HCT116 (cell line): ENCODE measurements at places on chromosomes 6 and 20.

GRCh38 chr20:21632735-21633053 lies 72.8 kb upstream of the PAX1 start:
- DNase-seq, result no peak

GRCh38 chr6:169252505-169253189 lies 999 bp downstream of the THBS2 start:
- DNase-seq, result no peak

DNA sequence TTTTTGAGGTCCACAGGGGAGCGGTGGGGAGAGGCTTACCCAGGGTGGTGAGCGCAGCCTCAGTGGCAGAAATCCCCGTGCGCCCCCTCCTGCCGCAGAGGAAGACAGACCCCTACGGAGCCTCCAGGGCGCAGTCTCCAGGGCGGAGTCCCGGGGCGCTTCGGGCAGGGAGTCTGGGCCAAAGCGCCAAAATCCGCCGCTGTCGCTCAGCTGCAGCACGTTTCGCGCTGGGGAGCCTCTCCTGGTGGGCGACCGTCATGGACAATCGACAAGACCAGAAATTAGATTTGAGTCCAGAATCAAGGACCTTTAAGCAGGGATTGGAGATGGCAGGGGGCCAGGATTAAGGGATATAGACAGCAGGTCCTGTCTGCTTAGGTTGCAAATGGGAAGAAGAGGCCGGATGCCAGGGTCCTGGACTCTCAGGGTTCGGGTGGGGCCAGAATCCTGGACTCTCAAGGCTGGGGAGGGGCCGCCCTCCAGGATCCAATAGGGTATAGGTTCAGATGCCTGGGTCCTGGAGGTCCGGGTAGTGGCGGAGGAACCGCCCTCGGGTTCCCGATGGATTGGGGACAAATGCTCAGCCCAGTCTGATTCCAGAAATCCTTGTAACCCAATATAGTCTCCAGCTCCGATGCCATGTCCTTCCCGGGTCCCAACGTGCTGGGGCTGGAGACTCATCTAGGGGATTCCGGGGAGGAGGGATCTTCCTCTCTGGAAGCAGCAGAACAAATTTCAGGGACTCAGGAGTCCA lies 7.9 kb upstream of the HLA-E start:
- DNase-seq, result no peak

DNA sequence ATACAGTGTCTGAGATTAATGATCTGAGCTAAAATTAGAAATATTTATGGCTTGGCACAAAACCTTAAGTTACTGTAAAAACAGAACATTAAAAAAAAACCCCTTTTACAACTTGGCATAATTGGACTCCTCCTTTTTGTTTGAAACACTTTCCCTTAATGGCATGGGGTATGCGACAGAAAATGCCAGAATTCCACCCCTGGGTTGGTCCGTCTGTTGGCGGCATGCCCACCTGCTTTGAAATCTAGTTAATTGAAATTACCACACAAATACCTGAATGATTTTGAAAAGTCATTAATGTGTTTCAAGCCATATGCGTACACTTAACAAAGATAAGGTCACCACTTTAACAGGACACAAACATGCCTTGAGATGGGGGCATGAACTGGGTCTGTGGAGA lies 175.1 kb upstream of the FOXQ1 start:
- DNase-seq, result no peak

DNA sequence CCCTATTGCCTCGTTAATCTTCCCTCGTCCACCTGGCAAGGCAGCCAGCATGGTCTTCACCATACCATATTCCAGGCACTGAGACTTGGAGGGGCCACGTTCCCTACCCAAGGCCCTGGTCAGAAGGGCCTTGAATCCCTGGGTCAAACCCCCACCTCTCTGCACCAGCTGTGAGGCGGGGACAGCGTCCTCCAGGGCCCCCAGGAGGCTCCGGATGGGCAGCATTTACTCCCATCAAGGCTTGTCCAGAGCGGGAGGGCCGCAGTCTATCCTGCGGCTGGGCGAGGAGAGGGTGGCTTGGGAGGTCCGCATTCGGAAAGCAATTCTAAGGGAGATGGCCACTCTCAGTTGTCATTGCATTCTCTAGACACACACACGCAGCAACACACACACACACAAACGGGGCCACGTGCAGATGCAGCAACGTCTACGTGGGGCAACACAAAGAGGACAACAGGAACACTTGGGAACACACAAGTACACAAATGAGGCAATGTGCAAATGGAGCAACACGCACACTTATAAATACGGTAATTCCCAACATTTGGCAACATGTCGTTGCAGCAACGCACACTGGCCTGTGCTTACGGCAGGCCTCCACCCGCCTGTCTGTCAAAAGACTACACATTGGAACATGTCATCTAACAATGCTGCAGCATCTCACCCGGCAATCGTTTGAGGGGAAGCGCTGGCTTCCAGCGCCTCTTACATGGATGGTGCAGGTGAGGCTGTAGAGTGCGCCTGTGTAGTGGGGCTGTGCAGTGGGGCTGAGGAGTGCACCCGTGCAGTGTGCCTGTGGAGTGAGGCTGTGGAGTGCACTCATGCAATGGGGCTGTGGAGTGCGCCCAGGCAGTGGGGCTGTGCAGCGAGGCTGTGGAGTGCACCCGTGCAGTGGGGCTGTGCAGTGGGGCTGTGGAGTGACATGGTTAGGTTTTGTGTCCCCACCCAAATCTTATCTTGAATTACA lies 12.9 kb upstream of the NTSR1 start:
- DNase-seq, result no peak

- DNase-seq, result no peak
These were observed 776.0 kb downstream of the TBC1D32 start for GRCh38 chr6:120558294-120558693.

DNA sequence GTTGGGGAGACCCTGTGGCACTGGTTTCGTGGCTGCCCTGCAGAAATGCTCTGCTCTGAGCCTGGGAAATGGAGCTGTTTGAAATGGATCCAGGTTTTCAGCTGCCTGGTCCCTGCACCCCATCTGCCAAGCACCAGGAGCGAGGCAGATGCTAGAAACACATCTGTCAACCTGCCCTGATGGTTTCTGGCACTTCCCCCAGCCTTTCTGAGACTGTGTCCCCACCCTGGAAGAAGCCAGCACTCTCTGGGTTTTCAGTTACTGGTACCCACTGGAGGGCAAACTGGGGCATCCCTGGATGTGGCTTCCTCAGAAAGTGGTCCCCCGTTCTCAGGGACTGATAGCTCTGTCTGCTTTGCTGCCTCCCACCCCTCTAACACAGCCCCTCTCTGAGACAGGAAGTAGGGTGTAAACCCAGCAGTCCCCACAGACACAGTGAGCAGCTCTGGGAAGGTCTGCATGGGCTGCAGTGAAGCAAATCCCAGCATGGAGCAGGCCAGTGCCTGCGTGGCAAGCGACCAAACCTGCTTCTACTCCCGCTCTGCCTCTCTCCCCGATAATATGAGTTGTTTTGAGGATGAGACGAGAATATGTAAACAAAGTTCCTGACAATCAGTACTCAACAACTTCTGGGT lies 54.2 kb upstream of the MAFB start:
- DNase-seq, result no peak

- DNase-seq, result no peak
These were observed 29.3 kb upstream of the SLC23A2 start for GRCh38 chr20:5030348-5031205.

GRCh38 chr6:72382602-72383529 lies 239.0 kb upstream of the KCNQ5 start:
- DNase-seq, result no peak

DNA sequence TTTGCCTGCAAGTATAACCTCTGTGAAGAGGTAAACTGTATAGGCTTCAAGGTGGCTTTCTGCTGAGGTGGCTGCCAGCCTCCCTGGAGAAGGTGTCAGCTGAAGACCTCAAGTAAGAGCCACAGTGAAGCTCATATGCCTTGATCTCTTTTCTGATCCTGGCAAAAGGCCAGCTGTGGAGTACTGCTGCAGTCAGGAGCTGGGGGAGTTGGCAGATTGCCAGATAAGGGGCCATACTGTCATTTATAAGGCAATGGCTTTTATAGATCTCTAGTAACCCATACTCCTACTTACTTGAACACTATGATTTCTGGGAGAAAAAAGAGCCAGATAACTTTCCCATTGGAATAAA lies 8.8 kb upstream of the CEP85L start:
- DNase-seq, result no peak

DNA sequence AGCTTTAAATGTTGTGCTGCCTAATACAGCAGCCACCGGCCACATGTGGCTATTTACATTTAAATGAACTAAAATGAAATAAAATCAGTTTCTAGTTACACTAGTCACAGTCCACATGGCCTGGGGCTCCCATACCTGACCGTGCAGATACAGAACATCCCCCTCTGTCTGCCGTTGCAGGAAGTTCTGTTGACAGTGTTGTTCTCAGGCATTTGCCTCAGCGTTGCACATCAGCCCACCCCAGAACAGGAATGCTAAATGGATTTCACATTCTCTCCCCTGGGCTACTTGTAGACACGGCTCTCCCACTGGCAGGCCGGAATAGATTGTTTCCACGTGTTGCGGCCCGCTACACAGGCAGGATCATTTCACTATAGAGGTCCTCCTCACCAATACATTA lies 26.3 kb downstream of the JAG1 start:
- DNase-seq, result no peak

- DNase-seq, result no peak
These were observed 4.4 kb downstream of the FOXA2 start for GRCh38 chr20:22579711-22580697.

DNA sequence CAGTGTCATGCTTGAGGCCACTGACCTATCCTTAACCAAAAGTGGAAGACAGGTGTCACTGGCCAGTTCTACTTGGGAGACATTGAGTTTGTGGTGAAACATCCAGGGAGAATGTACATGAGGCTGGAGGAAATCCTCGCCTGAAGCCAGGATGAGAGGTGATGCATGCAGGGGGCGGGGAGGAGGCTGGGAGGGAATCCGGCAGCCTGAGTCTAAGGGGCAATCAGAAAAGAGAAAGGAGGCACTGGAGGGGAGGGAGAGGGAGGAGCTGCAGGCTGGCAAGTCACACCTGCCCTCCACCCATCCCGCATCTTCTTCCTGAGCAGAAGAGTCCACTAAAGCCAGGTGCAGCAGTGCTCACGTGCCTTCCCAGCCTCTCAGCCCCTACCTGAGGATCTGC lies 14.9 kb upstream of the DDO start:
- no peak for DNase-seq

- no peak for DNase-seq
These were observed 15.0 kb downstream of the SPAG4 start for GRCh38 chr20:35630636-35631035.

- DNase-seq, result no peak
These were observed 54.4 kb upstream of the CEP85L start for GRCh38 chr6:118705544-118706491.

GRCh38 chr20:63890616-63891015 lies 4.3 kb upstream of the DNAJC5 start:
- no peak for DNase-seq
